IMR-90 (cell line): ENCODE measurements at places on chromosomes 1 and 21. TPM values are rescaled to one million over a fixed set of nuclear protein-coding genes. Genes with fewer than 3 reads are reported as not detected.

GRCh38 chr21:38734646-38735365 is 70.9 kb upstream of the ETS2 start:
- DNase-seq = no peak

DNA sequence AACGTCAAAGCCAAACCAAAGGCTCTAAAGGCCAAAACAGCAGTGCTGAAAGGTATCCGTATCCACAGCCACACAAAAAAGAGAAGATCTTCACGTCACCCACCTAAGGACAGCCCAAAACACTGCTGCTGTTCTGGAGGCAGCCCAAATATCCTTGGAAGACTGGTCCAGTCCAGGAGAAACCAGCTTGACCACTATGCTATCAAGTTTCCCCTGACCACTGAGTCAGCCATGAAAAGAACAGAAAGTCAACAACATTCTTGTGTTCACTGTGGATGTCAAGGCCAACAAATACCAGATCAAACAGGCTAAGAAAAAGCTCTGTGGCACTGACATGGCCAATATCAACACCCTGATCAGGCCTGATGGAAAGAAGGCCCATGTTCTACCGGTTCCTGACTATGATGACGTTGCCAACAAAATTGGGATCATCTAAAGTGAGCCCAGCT is 32.1 kb downstream of the ARID4B start:
- DNase-seq = peak; percentile 81

- DNase-seq = no peak
Measured at GRCh38 chr1:208204779-208205178, 39.4 kb downstream of the PLXNA2 start.

DNA sequence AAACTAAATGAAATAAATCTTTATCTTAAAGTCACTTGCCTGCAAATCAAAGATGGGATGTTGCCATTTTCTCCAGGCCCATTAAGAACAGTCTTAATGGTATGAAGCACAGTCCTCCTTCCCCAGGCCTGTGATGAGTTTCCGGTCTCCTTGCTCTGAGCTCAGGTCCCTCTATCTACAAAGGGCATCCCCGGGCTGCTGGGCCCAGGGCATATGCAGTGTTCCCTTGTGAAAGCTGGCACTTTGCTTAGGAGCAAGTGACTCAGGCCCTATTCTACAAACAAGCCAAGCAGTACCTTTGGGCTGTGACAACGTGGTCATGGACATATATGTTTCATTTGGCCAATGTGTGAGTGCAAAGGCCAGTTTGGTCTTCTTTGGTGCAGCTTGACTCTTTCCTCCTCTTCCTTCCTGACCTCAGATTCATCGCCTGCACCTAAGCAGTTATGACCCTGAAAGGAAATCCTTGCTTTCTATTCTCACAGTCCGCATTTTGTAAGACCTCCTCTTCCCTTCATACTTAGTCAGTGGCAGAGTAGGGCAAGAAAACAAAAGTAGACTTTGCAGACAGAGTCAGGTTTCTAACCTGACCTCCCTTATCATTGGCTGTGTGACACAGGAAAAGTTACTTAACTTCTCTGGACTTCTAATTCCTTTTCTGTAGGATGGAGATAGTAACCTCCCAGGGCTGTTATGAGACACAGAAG is 109.5 kb downstream of the ERG start:
- no peak for DNase-seq

Gene EXTL1
- 0.56 and 0.90 TPM in 2 replicates for total RNA-seq

GRCh38 chr21:46268371-46268770 is 17.0 kb downstream of the MCM3AP start:
- DNase-seq = no peak

Gene C1orf226
- total RNA-seq = under 0.01 TPM in 1 of 2 replicates, not detected in the other
